Stimulated activated CD8-positive, alpha-beta memory T cell treated with anti-CD3 and anti-CD28 coated beads, Interleukin-15, amount 100 ng/mL, for 4 hours (primary cell): ENCODE measurements at places on chromosomes 5 and 9.

DNA sequence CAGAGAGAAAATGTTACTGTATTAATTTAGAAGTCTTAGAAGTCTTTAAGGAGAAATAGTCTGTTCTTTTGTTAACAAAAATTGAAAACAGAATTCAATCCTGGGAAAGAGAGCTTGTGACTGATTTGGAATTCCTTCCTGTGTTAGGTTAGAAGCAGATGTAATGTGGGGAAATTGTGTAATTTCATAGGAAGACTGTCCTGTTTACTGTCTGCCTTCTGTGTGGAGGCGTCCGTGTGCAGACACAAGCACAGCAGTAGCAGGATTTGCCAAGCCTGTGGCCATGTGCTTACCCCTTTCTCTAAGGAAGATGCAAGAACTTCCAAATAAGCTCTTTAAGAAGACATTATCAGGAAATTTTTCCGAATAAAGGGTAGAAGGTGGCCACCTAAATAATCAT is 36.7 kb upstream of the F2R start:
- DNase-seq: no peak

- DNase-seq: no peak
These were observed 41.2 kb upstream of the SPRY4 start for GRCh38 chr5:142366007-142366406.

DNA sequence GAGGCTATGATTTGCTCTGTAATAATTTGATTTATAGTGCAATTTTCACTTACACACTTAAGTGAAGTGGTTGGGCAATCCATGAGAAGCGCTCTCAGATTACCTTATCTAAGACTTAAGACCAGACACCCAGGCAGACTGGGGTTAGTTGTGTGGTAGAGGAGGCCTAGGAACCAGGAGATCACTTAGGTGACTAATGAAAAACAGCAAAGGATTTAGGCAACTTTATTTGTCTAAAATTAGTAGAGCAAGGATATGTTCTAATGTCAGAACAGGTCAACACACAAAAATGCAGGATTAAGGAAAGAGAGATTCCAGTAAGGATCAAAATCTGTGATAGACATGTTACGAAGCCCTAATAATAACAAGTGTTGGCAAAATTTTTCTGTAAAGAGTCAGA is 913.8 kb downstream of the TLE1 start:
- DNase-seq: no peak

DNA sequence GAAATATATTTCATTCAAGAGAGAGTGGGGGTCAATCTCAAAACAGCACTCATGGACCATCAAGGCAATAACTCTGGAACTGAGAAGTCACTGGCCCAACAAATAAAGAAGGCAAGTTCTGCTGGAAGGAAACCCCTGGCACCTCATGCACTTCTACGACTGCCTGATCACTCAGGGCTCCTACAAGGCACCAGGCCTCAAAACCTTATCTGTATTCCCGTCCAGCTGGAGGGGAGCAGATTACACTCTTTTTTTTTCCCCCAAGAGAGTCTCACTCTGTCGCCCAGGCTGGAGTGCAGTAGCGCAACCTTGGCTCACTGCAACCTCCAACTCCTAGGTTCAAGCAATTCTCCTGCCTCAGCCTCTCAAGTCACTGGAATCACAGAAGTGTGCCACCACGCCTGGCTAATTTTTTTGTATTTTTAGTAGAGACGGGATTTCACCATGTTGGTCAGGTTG is 49.9 kb downstream of the P4HA2 start:
- DNase-seq: no peak

- no peak for DNase-seq
These were observed 145.5 kb downstream of the HMHB1 start for GRCh38 chr5:143957455-143957854.

GRCh38 chr5:135857630-135858311 is 23.3 kb downstream of the SLC25A48 start:
- no peak for DNase-seq

DNA sequence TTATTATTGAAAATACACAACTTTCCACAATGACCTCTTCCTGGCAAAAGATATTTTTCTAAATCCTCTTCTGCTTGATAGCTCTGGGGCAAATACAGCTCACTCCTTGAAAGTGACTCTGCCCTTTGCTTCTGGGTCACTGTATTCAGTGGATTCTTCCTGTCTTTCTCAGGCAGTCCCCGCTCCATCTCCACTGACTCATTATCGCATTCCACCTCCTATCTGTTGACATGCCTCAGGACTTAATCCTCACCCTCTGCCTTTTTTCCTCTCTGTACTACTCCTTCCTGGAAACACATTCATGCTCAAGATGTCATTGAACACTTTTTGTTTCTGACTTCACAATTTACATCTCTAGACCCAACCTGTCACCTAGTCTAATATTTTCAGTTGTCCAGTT is 8.4 kb upstream of the RGS7BP start:
- DNase-seq: no peak

- DNase-seq: no peak
These were observed at the start of gene SPINK1 for GRCh38 chr5:147831465-147831864. SPINK1 (minus strand) TSS chr5:147831671; CDS start chr5:147831577, 94 bp downstream.
